ENCODE measurements at places on chromosomes 4 and X.
A peak's percentile ranks its signal among the peaks of the same experiment; 100 is the strongest.

GRCh38 chr4:107736924-107737448, 17.0 kb upstream of the PAPSS1 start:
- H3K4me1 ChIP-seq = peaks cover 22% of the 10 kb centered on the region
- no peak for DNase-seq
- no peaks in the 10 kb centered on the region for H3K27me3 ChIP-seq
- no peak overlapping the region for H3K4me3 ChIP-seq
- no peak overlapping the region for H3K27ac ChIP-seq
- no peaks in the 10 kb centered on the region for H3K36me3 ChIP-seq

- H3K4me1 ChIP-seq = peaks cover 20% of the 10 kb centered on the region
- peak overlapping the region; percentile 70 for H3K4me3 ChIP-seq
- no peaks in the 10 kb centered on the region for H3K36me3 ChIP-seq
- H3K27me3 ChIP-seq = no peaks in the 10 kb centered on the region
- H3K27ac ChIP-seq = peak overlapping the region; percentile 50
- no peak for DNase-seq
Observed at GRCh38 chr4:152938237-152938947, 2.3 kb downstream of the FHDC1 start.

DNA sequence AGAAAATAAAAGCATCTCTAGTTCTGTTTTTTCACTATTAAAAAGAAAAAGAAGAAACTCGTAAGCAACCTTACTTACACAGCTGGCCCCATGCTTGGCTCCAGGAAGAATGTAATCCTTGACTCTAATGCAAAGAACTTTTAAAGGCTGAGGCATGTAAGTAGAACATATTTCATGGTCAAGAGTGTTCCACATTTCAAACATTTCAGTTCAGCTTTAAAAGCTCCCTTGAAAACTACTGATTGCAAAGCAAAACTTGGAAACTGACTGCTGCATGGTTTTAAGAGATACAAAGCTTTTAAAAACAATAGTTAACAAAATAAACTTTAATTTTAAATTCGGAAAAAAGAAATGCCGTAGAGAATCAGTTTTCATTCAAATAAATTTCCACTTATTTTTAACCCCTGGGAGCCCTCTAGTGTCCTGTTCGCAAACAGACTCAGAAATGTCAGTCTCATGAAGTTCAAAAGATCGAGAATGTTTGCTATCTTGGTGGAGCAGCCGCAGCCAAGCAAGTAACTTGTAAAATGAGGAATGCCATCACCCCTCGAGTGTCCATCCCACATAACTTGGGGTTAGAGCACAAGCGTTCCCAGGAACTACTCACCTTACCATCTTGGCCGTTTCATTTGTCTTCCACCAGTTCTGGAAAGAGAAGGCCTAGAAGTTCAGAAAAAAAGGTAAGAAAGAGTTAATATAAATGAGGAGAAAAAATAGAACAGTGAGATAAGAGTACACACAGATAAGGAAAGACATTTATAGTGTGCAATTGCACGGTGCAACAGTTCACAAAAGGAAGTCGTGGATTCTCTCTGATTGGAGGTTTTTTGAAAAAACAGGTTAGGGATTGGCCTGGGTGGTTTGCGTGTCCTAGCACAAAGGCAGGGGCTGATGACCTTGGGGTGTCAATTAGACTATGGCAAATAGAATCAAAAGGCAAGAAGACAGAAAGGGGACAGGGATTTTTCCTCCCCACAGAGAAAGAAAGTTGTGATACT, at the start of gene GASK1B:
TSS of gene GASK1B (minus strand) at position 765 of the 998 bp plus-strand sequence. CDS start 1,650 bp downstream, outside the sequence.
- H3K27me3 ChIP-seq = no peaks in the 10 kb centered on the region
- H3K4me1 ChIP-seq = peaks cover 56% of the 10 kb centered on the region
- peak within 1 kb of the TSS; percentile 82 for H3K4me3 ChIP-seq

- no peak for DNase-seq
- H3K27ac ChIP-seq = no peak overlapping the region
- H3K36me3 ChIP-seq = no peaks in the 10 kb centered on the region
- H3K27me3 ChIP-seq = no peaks in the 10 kb centered on the region
- no peak overlapping the region for H3K4me3 ChIP-seq
- H3K4me1 ChIP-seq = peaks cover 5% of the 10 kb centered on the region
Observed at GRCh38 chr4:151031831-151032605, 16.9 kb upstream of the LRBA start.

- H3K27ac ChIP-seq = peak overlapping the region; percentile 8
- peaks cover 6% of the 10 kb centered on the region for H3K4me1 ChIP-seq
- no peak for DNase-seq
- H3K36me3 ChIP-seq = peaks cover 35% of the 10 kb centered on the region
- no peak overlapping the region for H3K4me3 ChIP-seq
- no peaks in the 10 kb centered on the region for H3K27me3 ChIP-seq
Observed at GRCh38 chrX:74277846-74278245, 26.1 kb upstream of the ZCCHC13 start.

GRCh38 chr4:15434091-15434490, 6.3 kb downstream of the C1QTNF7 start:
- peak overlapping the region; percentile 15 for H3K27ac ChIP-seq
- no peak overlapping the region for H3K4me3 ChIP-seq
- peaks cover 33% of the 10 kb centered on the region for H3K4me1 ChIP-seq
- DNase-seq = no peak
